ENCODE measurements at places on chromosomes 4 and X. TPM values are rescaled to one million over a fixed set of nuclear protein-coding genes. Genes with fewer than 3 reads are reported as not detected.

Gene AKAP14
- polyA plus RNA-seq = 0.37 TPM

Gene AMTN
- polyA plus RNA-seq = not detected

Gene NPY5R
- polyA plus RNA-seq = 0.19 TPM

Gene EGF
- 42.2 TPM for polyA plus RNA-seq

Gene ZXDB
- 8.6 TPM for polyA plus RNA-seq

Gene VCX2
- not detected for polyA plus RNA-seq

Gene CT47A1
- polyA plus RNA-seq = not detected

Gene STATH
- polyA plus RNA-seq = not detected

Gene CORIN
- 0.16 TPM for polyA plus RNA-seq

Gene PKD2
- 21.7 TPM for polyA plus RNA-seq

Gene CYLC1
- polyA plus RNA-seq = not detected

Gene TRIML2
- not detected for polyA plus RNA-seq

Gene ATOH1
- polyA plus RNA-seq = 21.3 TPM

Gene MAPK10
- polyA plus RNA-seq = 2.7 TPM

Gene GAGE2A
- polyA plus RNA-seq = not detected

Gene AVPR2
- polyA plus RNA-seq = 3.5 TPM

Gene RASGEF1B
- polyA plus RNA-seq = 7.6 TPM

Gene MID1
- 5.9 TPM for polyA plus RNA-seq

Gene FAM53A
- polyA plus RNA-seq = not detected

Gene GYPE
- polyA plus RNA-seq = 0.27 TPM

Gene FHDC1
- 3.7 TPM for polyA plus RNA-seq

Gene NKX6-1
- not detected for polyA plus RNA-seq

Gene CLCN4
- 2.7 TPM for polyA plus RNA-seq

Gene HPSE
- polyA plus RNA-seq = 0.45 TPM

Gene TMPRSS11B
- polyA plus RNA-seq = 0.27 TPM

Gene PTCHD1
- polyA plus RNA-seq = not detected

All from small intestine (tissue), 16 donors.